Osteoblast (primary cell): ENCODE measurements at places on chromosomes 2 and 18. TPM values are rescaled to one million over a fixed set of nuclear protein-coding genes. Genes with fewer than 3 reads are reported as not detected.
A peak's percentile ranks its signal among the peaks of the same experiment; 100 is the strongest.

RESP18 gene
- not detected in 2 replicates for total RNA-seq

TMEM182 gene
- total RNA-seq: 1.4 and 2.7 TPM in 2 replicates

CDKL4 gene
- 2.2 and 3.5 TPM in 2 replicates for total RNA-seq

EPAS1 gene
- 198 and 260 TPM in 2 replicates for total RNA-seq

DNA sequence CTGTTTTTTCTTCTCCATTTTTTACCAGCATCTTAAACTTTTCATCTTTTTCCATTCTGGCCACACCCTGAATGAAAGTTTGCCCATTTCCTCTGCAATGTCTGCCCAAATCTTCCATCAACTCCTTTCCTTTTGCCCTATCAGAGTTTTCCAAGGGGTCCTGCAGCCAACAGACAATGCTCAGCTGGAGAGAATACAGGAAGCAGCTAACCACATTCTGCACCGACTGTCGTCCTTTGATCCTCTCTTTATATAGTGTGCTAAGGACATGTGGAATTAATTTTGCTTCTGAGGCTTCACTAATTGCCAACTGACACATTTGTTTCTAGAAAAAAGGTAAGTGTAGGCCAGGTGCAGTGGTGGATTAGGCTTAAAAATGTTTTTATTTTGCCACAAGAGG lies 50.5 kb upstream of the DLX2 start:
- H3K27me3 ChIP-seq: peaks cover 5% of the 10 kb centered on the region
- H3K4me3 ChIP-seq: no peak overlapping the region
- no peaks in the 10 kb centered on the region for H3K4me1 ChIP-seq
- no peak for DNase-seq
- no peak overlapping the region for H3K27ac ChIP-seq

DNA sequence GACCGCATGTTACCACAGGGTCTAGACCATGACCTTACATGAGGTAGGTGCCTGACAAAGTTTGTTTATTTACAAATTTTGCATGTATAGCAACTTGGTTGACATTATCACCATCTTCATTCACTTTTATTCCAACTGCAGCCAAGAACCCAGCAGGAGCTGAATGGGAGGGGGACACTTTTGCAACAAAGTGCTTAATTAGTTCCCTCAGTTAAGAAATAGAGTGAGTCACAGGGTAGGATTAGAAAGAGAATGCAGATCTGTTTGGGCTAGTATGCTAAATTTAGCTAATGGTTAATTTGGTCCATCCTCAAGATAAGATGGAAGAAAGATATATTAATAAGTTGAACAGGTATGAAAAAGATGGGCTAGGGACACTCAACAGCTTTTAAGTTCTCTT lies 678.9 kb downstream of the ARHGAP15 start:
- no peak for DNase-seq
- H3K4me3 ChIP-seq: no peak overlapping the region
- H3K4me1 ChIP-seq: no peaks in the 10 kb centered on the region
- H3K36me3 ChIP-seq: no peaks in the 10 kb centered on the region

DNA sequence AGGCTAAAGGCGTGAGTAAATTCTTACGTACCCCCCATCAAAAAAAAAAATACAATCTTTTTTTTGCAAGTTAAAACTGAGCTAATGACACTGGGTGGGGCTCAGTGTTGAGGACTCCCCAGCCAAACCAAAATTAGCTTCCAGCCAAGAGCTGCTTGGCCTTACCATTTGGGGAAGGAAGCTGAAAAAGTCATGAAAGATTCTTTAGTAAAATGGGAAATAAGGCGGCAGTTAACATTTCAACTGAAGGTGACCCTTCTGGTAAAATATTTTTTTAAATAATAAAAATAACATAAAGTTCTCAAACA lies 16.4 kb downstream of the SMAD7 start:
- H3K4me1 ChIP-seq: peaks cover 96% of the 10 kb centered on the region
- H3K36me3 ChIP-seq: peaks cover 59% of the 10 kb centered on the region
- no peaks in the 10 kb centered on the region for H3K27me3 ChIP-seq
- no peak for DNase-seq
- H3K4me3 ChIP-seq: no peak overlapping the region

- H3K36me3 ChIP-seq: no peaks in the 10 kb centered on the region
- no peak for DNase-seq
- no peaks in the 10 kb centered on the region for H3K27me3 ChIP-seq
Measured at GRCh38 chr2:196242131-196242620, 70.8 kb upstream of the STK17B start.

- no peak overlapping the region for H3K4me3 ChIP-seq
- H3K27me3 ChIP-seq: peaks cover 55% of the 10 kb centered on the region
- H3K4me1 ChIP-seq: no peaks in the 10 kb centered on the region
- no peaks in the 10 kb centered on the region for H3K36me3 ChIP-seq
- no peak overlapping the region for H3K27ac ChIP-seq
Measured at GRCh38 chr18:59101830-59102414, 37.8 kb upstream of the SEC11C start.

DNA sequence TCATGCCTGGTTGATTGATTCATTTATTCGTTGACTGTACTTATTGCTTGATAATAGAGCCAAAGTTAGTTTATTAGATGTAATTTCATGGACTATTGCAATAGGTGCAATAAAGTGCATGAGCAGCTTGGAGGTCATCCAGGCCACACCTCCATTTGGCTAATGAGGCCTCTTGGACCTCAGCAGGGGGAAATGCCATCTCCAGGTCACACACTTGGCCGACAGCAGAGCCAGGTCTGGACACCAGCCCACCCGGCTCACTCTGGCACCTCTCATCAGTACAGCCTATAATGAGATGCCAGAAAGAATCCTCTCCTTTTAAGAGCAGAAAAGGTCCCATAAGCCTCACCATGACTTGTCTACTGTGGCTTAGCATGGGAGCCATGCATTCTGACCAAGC lies 71.2 kb upstream of the AFF3 start:
- no peak for DNase-seq
- H3K27me3 ChIP-seq: peaks cover 7% of the 10 kb centered on the region
- H3K4me1 ChIP-seq: no peaks in the 10 kb centered on the region
- H3K36me3 ChIP-seq: no peaks in the 10 kb centered on the region
- H3K27ac ChIP-seq: no peak overlapping the region

DNA sequence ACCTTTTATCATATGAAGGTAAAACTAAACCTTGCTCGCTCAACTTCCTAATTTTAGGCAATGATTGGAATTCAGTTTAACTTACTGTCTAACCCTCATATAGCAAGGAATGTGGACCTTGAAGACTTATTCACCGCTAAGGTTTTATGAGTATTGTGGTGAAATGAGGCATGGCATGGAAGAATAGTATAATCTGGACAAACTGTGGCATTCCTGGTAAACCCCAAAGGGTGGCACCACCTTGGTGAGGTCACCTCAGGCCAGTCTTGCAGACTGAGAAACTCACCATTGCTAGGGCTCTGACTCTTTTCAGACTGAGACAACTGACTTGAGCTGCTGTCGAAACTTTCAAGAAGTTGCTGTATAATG lies 51.1 kb upstream of the EHBP1 start:
- no peaks in the 10 kb centered on the region for H3K36me3 ChIP-seq
- peaks cover 19% of the 10 kb centered on the region for H3K4me1 ChIP-seq
- no peaks in the 10 kb centered on the region for H3K27me3 ChIP-seq
- no peak overlapping the region for H3K4me3 ChIP-seq
- H3K27ac ChIP-seq: peak overlapping the region; percentile 44
- DNase-seq: peak; percentile 42

DNA sequence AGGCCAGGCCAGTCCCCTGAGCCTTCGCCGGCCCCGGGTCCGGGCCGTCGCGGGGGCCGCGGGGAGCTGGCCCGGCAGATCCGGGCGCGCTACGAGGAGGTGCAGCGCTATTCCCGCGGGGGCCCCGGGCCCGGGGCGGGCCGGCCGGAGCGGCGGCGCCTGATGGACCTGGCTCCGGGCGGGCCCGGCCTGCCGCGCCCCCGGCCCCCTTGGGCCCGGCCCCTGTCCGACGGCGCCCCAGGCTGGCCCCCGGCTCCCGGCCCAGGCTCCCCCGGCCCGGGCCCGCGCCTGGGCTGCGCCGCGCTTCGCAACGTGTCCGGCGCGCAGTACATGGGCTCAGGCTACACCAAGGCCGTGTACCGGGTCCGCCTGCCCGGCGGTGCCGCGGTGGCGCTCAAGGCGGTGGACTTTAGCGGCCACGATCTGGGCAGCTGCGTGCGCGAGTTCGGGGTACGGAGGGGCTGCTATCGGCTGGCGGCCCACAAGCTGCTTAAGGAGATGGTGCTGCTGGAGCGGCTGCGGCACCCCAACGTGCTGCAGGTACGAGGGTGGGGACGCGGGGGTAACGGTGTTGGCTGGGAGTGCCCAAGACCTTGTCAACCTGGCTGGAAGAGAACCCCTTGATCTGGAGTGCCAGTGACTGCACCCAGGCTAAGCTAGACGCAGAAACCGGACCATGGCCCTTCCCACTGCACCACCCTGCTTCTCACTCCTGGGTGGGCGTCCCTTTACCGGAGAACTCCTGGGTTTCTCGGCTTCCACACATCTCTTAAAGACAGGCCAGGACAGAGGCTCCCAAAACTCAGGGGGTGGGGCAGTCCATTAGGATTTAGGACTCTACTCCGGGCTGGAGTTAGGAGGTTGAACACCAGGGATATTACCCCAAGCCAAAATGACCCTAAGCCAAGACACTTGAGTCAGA lies 739 bp downstream of the PKDCC start:
- peak overlapping the region; percentile 28 for H3K27ac ChIP-seq
- peaks cover 17% of the 10 kb centered on the region for H3K4me1 ChIP-seq
- H3K36me3 ChIP-seq: no peaks in the 10 kb centered on the region
- peak; percentile 92 for DNase-seq

DNA sequence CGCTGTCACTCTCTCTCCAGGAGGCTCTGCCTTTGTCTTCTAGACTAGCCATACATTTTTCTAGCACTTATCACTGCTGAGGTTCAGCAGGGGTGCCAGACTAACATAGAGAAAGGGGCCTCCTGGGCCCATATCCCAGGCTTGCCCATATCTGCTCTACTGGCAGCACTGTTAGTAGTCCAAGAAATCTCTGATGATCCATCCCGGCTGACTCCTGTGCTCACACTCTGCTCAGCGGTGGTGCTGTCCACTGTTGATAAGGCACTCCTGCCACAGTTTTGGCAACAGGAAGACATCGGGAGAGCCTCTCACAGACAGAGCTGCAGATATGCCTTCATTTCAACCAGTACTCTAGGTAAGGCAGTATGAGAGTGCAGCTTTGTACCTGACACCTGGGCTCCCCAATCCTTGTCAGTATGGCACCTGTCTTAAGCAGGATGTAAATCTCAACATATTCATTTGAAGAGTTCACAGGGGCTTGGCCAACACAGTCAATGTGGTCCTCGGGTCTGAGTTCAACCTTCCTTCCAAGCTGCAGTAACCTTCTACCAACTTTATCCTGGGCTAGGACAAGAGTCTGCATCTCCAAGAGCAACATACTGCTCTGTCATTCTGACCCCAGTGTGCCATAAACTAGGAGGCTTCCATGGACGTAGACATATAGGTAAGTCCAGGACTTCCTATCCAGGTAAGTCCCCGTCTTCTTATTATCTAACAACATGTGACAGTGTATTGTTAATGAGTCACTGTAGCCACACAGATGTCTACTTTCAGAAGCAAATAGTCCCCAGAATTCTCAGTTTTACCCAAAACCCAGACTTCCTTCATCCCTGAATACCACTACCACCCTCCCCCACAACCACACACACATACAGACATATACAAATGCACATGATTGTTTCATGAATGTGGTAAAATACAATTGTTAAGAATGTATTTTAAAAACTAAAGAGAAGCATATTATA lies 16.2 kb downstream of the KLF7 start:
- peaks cover 15% of the 10 kb centered on the region for H3K36me3 ChIP-seq
- peak overlapping the region; percentile 4 for H3K27ac ChIP-seq
- H3K4me1 ChIP-seq: peaks cover 45% of the 10 kb centered on the region
- DNase-seq: no peak
- no peak overlapping the region for H3K4me3 ChIP-seq

DNA sequence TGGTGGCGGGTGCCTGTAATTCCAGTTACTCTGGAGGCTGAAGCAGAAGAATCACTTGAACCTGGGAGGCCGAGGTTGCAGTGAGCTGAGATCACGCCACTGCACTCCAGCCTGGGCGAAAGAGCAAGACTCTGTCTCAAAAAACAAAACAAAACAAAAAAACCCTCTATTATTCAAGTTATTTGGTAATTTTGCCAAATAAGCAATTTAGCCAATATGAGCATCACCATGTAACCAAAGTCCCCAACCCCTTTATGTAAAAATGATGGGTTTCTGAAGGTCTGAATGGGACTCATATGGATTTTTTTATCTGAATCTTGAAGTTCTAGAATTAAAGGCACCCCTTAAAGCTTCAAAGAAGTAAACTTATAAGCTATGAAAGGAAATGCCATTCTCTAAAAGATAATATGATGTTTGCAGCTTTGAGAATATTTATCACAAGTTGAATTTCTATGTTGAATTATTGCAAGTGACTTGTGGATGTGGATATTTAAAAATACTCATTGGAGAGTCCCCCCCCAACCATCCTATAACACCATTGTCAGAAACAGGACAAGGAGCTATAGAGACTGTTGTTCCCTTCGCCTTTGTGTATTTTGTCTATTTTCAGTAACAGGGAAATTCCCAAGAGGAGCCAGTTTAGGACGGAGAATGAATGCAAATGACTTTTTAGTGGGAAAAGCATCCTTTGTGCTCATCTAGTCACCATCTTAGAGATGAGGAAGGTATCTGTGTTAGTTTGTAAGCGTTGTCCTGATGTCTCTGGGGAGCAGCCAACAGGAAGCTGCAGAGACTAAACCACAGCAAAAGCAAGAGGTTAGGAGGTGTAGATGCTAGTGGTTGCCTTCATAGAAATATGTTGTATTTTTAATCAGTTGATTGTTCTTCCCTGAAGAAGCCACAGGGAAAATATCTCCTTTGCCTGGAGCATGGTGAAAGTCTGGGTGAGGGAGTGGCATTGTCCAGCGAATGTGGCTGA lies 68.3 kb downstream of the TET3 start:
- H3K36me3 ChIP-seq: no peaks in the 10 kb centered on the region
- no peaks in the 10 kb centered on the region for H3K27me3 ChIP-seq
- H3K4me3 ChIP-seq: no peak overlapping the region
- H3K4me1 ChIP-seq: no peaks in the 10 kb centered on the region
- DNase-seq: no peak

DNA sequence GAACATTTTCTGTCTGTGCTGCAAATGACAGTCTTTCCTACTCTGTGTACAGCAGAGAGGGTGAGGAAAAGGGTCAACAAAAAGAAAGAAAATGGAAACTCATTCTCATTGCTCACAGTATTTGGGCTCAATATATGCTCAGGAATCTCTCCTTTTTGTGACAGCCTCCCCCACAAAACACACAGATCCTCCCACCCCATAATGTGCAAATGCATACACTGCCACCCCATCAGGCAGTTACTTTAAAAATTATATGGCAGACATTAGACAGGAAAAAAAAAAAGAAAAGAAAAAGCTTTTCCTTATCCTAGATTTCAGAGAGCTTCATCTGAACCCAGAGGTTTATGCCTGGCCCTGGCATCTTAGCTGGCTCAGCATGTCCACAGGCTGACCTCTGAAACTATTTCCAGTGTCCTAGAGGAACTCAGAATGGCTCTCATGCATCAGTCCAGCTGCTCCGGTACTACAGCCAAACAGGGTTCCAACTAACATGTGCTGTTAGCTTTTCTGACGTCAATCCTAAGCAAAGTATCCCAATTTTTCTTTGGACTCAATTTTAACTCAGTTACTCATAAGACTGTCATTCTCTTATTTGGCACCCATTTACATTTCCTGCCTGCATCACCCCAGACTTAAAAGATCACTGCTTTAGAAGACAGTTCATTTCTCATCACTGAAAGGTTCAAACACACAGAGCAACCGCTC lies 105.9 kb downstream of the RBMS1 start:
- H3K27me3 ChIP-seq: no peaks in the 10 kb centered on the region
- H3K4me1 ChIP-seq: peaks cover 63% of the 10 kb centered on the region
- DNase-seq: peak; percentile 86
- H3K27ac ChIP-seq: peak overlapping the region; percentile 94
- no peak overlapping the region for H3K4me3 ChIP-seq

- no peaks in the 10 kb centered on the region for H3K27me3 ChIP-seq
- no peak for DNase-seq
- H3K36me3 ChIP-seq: no peaks in the 10 kb centered on the region
- no peak overlapping the region for H3K4me3 ChIP-seq
- no peak overlapping the region for H3K27ac ChIP-seq
Measured at GRCh38 chr18:10680271-10680596, 154.4 kb downstream of the NAPG start.
